Mammary epithelial cell (primary cell): ENCODE measurements at places on chromosomes 4 and X.

- DNase-seq, result no peak
Measured at GRCh38 chrX:19017271-19017670, 33.4 kb upstream of the PHKA2 start.

- no peak for DNase-seq
Measured at GRCh38 chrX:649166-649565, 18.6 kb downstream of the SHOX start.

- no peak for DNase-seq
Measured at GRCh38 chr4:996997-997374, 3.8 kb upstream of the SLC26A1 start.

DNA sequence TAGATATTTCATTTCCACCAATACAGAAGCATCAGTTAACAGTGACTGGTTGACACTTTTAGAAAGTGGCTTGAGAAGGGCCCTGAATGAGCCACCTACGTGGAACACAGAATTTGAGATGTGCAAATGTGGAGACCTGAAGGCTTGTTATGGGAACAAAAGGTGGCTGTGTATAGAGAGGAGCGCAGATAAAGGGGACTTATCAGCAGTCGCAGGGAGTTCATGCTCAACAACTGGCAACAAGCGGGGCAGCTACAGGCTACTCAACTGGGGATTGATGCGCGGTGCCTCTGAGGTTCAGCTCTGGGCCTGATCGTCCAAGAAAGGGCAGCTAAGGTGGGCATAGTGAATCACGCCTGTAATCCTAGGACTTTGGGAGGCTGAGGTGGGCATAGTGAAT lies 3.4 kb upstream of the FAM3A start:
- DNase-seq, result no peak

- no peak for DNase-seq
Measured at GRCh38 chrX:145853181-145853580, 35.6 kb downstream of the SLITRK2 start.

DNA sequence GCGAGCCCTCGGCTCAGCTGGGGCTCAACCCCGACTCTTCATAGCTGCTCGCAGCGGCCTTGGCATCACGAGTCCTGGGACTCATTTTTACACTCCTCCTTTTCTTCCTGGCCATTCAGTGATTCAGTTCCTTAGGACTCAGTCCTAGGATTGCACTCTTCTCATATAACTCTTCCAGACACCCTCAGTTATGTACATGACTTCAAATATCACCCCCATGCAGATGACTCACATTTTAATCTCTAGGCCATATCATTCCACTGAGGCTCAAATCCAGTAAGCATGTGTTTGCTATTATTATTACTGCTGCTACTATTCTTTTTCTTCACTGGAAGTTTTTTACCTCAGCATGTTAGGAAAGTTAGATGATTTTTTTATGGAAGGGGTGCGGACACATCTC lies 14.4 kb downstream of the ITGB1BP2 start:
- DNase-seq, result no peak

DNA sequence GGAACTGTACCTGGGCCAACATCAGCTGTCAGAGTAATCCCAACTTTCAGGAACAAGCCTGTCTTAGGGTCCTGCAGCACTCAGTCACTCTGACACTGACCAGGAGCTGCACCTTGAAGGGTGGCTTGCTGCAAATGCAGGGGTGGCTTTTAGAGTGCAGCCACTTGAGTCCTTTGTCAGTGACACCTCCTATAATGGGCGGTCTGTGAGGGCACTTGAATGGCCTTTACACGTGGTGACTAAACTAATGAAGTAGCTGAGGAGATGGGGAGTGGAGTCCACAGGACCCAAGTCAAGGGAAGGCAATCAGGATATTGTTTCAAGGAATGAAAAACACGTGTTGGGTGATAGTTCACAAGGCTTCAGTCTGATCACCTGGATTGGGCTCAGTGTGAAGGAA lies 11.1 kb upstream of the LNX1 start:
- no peak for DNase-seq

GRCh38 chrX:21225643-21226042 lies 148.6 kb upstream of the CNKSR2 start:
- peak; percentile 30 for DNase-seq

DNA sequence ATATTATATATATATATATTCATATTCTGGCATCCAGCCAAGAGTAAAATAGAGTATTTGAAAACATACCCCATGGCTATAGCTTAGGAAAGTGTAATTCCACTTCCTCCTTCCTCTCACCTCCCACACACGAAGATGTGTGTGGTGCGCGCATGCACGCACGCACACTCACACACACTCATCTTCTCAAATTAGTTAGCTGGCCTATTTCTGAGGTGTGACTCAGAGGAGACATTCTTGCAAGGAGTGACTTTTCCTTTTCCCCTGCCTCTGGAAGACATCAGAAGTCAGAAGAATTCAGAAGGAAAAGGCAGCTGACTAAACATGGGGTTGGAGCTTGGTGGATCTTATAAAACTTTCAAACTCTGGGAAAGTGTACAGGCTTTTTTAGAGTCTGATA lies 8.8 kb downstream of the ENPEP start:
- DNase-seq, result peak; percentile 14

GRCh38 chr4:84167093-84167492 lies 332.0 kb downstream of the NKX6-1 start:
- DNase-seq, result no peak

GRCh38 chr4:33386764-33387163 lies 2666.6 kb downstream of the PCDH7 start:
- DNase-seq, result no peak

DNA sequence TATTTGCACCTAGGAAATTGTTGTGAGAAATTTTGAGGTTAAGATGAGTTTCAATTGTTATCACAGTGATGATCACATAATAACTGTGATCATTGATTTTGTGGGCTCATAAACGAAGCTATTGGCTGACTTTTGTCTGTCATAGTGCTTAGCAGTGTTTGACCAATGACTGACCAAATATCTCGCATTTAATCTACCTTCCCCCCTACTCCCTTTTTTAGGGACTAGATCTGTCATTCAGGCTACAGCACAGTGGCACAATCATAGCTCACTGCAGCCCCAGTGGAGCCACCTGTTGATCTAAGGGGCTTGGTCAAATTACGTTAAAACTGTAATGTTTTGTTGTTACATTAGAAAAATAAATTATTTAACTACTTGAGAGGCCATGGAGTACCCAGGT lies 1.5 kb downstream of the FUNDC2 start:
- peak; percentile 1 for DNase-seq

DNA sequence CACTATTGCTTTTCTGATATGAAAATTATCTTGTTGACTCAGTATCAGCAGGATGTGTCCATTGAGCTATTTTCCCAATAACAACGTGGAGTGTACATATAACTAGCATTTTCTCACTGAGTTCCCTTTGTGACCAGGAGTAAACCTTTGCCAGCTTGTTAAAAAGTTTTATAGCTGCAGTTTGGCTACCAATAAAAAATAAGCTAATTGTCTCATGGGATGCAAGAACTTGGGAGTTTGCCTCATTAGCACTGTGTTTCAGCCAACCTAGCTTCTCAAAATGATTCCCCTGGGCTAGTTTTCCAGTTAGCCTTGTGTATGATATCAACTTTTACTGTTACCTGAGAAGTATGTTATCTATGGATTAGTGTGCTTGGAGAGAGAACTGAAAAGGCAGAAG lies 24.9 kb upstream of the ANXA5 start:
- no peak for DNase-seq

DNA sequence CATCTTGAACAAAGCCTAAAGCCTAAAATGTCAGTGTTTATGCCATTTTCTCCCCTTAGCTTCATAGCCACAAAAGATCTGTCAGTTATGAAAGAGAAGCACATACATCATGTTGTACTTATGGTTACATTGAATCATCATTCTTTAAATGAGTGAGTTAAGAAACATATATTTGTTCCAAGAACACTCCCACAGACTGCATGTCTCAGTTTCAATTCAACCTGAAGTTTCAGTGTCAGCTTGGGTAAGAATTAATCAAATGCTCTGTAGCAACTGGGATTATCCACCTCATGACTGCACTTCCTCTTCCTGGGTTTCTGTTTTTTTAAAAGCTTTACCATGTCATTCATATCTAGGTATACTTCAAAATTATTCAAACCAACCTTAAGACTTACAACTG lies 3.9 kb upstream of the TMPRSS11B start:
- DNase-seq, result peak; percentile 69

GRCh38 chrX:80216086-80216485 lies 201.5 kb downstream of the TBX22 start:
- peak; percentile 81 for DNase-seq

GRCh38 chrX:119189595-119189994 lies 46.5 kb upstream of the PGRMC1 start:
- no peak for DNase-seq

- no peak for DNase-seq
Measured at GRCh38 chrX:154481911-154482601, 3.0 kb upstream of the LAGE3 start.

DNA sequence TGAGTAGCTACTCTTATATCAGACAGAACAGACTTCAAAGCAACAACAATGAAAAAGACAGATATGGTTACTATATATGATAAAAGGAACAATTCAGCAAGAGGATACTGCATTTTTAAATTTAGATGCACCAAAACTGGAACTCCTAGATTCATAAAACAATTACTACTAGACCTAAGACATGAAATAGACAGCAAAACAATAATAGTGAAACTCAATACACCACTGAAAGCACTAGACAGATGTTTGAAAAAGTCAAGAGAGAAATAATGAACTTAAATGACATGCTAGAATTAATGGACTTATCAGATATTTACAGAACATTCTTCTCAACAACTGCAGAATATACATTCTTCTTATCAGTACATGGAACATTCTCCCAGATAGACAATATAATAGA lies 99.5 kb upstream of the ITM2A start:
- DNase-seq, result no peak

- DNase-seq, result no peak
Measured at GRCh38 chr4:186499467-186499866, 55.9 kb downstream of the MTNR1A start.

- DNase-seq, result peak; percentile 46
Measured at GRCh38 chrX:154411981-154412340, 622 bp downstream of the TAFAZZIN start.

- DNase-seq, result no peak
Measured at GRCh38 chr4:115332078-115332477, 218.7 kb upstream of the NDST4 start.

GRCh38 chr4:102778720-102779119 lies 18.0 kb upstream of the MANBA start:
- no peak for DNase-seq

DNA sequence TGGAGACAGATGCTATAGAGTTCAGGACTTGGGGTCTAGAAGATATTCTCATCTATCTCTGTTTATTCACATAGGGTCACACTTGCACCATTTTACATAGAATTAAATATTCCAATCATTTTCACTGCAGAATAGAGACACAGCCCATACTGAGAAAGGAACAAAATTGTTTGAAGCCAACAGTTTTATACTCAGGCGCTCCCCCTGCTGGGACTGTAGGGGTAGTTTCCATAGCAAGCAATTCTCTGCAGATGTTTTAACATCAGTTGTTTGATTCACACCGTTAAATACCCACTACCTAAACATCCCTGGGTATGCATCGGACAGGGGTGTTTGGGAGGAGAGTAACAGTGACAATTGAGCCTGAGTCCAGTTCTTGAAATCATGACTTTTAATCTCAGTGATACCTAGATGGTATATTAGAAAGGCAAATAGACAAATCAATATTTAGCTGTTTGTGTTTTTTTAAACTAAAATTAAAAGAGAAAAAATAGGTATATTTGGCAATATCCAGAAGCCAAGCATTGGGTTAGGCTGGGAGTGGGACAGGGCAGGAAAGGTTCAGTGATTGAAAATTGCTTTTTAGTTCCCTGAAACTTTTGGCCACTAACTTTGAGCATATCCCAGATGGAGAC lies 33.8 kb downstream of the LONRF3 start:
- no peak for DNase-seq

DNA sequence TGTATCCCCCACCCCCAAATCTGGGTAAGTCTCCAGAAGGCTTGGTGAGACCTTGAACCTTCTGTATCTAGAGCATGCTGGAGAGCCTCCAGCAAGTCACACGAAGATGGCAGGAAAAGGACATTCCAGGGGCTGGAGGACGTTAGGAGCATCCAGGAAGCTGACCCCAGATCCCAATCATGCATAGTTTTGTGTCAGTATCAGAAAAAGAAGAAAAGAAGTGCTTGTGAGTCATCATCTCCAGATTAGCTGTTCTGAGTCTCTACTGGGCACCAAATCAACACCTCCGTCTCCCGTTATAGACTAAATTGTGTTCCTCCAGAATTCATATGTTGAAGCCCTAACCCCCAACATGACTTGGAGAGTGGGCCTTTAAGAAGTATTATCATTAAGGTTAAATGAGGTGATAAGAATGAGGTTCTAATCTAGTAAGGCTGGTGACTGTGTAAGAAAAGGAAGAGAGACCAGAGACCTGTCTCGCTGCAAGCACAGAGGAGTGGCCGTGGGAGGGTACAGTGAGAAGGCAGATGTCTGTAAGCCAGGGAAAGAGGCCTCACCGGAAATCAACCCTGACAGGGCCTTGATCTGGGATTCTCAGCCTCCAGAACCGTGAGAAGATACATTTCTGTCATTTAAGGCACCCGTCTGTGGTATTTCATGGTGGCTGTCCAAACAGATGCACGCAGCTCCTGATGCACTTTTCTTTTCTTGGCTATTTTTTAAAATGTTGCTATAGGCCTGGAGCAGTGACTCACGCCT lies 38.1 kb upstream of the CLDN24 start:
- DNase-seq, result peak; percentile 20

- no peak for DNase-seq
Measured at GRCh38 chrX:28802625-28803024, 215.4 kb downstream of the IL1RAPL1 start.

- no peak for DNase-seq
Measured at GRCh38 chr4:148327683-148328082, 114.5 kb downstream of the NR3C2 start.

- peak; percentile 19 for DNase-seq
Measured at GRCh38 chrX:70168238-70169188, 8.8 kb upstream of the DGAT2L6 start.

DNA sequence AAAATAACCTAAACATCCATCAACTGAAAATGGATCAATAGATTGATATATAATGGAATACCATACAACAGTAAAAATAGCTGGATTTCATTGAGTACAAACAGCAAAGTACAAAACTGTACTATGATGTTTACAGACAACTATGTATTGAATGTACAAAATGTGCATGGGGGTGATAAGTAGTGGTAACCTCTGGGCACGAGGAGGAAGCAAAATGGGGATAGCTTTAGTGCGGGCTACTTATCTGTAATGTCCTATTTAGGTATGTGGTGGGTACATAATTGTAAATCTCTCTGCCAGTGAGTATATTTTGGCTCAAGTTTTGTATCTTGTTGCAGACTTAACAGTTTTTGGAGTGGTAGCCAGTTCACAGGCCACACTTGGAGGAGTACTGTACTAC lies 123.6 kb downstream of the STAG2 start:
- no peak for DNase-seq

GRCh38 chrX:80237072-80237471 lies 183.2 kb upstream of the TENT5D start:
- DNase-seq, result no peak
